Activated effector memory CD4-positive, alpha-beta T cell treated with Interleukin-2 at 50 U/mL for 16 hours (primary cell): ENCODE measurements at places on chromosomes 5 and 9.

GRCh38 chr9:110691002-110691549 is 22.5 kb downstream of the MUSK start:
- DNase-seq = no peak

DNA sequence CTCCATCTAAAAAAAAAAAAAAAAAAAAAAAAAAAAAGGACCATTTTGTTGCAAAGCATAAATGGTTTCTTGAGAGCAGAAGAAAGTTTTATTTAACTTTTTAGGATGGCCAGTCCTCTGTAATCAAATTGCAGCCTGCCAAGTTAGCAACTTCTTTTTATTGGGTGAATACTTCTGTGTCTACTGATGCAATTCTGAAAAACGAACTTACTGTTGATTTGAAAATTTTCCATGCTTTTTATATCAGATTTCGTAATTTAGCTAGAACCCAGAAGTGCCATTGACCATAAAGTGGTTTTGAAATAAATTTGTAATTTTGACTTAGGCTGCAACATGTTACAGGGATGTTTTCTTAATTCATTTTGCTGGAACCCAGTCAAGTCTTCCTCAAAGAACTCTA is 269.1 kb upstream of the ACTBL2 start:
- no peak for DNase-seq

- DNase-seq = no peak
Observed at GRCh38 chr9:114616684-114617520, 5.8 kb downstream of the TMEM268 start.

DNA sequence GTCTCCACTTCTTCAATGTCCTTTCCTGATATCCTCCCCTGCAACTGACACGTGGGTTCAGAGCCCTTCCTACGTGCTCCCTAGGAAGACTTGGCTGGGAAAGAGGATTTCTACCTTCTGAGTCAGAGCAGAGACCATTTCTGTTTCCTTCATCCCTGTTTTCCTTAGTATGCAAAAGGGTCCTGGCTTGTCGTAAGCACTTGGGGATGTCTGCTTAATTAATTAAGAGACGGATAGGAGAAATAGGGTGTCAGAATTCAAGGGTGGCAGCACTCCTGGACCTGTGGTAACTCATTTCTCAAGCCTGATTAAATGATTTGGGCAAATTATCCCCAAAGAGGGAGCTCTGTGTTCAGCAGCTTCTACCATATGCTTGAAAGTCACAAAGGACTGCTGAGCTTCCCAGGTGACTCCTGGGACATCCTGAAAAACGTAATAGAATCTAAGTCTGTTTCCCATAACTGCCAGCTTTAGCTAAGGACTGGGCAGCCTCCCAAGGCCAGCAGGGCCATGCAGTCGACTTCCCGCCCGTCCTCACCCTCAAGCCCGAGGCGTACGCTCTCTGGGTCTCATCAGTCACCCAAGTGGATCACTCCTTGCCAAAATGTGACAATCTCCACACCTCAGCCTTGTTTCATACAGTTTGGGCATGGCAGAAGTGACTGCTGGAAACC is 20.5 kb downstream of the ABCA1 start:
- no peak for DNase-seq

DNA sequence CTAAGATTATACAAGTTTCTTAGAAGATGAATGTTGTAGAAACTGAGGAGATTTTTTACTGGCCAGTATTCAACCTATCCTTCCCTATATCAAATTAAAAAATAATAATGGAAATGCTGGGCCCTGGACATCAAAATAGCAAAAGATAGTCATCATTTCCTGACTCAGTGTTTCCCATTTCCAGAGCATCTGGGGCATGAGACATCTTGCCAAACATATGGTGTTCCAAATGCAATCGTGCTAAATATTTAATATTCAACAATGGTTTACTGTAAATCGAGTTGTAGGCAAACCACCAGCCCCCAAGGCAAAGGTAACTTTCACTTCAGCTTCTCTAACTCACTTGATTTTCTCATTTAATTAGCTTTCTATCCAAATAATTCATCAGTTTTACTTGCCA is 152.9 kb downstream of the FRMD3 start:
- no peak for DNase-seq

DNA sequence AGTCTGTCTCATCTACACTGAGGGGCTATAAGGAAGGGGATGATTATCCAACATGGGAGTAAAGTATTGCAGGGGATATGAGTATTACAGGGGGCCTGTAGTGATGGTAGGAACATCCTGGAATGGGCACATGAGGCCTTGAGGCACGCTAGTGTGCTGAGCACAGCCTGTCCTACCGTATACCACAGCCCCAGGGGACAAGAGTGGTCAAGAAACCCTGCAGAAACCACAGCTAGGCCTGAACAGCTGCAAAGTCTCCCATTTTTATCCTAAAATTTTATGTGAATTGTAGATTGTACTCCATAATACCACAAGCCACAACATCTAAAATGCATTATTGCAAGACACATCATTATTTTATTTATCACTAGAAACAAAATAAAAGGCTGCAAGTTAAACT is 136.3 kb upstream of the ASTN2 start:
- no peak for DNase-seq

GRCh38 chr5:97657239-97657638 is 474.2 kb upstream of the RIOK2 start:
- no peak for DNase-seq

- DNase-seq = no peak
Observed at GRCh38 chr9:129598089-129598596, 22.8 kb downstream of the C9orf50 start.

- no peak for DNase-seq
Observed at GRCh38 chr5:123496892-123497291, 15.1 kb upstream of the CSNK1G3 start.

- DNase-seq = no peak
Observed at GRCh38 chr9:16426716-16427115, 443.8 kb downstream of the BNC2 start.

GRCh38 chr9:127116088-127116726 is 6.2 kb downstream of the ANGPTL2 start:
- no peak for DNase-seq

DNA sequence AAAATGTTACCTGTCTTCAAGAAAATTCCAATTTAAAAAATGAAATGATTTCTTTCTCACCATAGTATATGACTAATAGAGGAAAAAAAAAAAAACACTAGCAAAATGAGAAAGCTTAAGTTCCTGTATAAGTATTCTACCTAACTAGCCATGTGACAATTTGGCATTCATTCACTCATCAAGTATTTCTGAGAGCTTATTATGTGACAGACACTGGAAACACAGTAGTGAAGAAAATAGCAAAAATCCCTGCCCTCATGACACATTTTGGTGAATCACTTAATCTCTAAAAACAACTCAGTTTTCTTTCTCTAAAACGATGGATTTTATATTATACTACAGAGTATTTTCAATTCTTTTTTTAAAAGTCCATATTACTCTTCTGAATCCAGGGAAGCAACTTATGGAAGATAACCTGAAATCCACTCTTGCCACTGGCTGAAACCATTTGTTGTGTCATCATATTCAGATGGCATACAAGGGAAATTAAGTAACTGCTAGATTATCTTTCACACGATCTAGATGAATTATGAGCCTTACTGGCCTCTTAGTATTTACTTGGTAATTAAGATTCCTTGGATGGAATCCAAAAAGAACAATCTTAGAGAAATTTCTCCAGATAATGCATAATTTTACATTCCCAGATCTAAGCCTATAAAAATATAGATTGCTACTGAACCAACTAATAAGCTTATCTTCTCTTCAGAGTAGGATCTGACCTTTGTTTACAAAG is 5.5 kb downstream of the PTBP3 start:
- no peak for DNase-seq

- no peak for DNase-seq
Observed at GRCh38 chr5:94432499-94432898, 185.9 kb downstream of the KIAA0825 start.

DNA sequence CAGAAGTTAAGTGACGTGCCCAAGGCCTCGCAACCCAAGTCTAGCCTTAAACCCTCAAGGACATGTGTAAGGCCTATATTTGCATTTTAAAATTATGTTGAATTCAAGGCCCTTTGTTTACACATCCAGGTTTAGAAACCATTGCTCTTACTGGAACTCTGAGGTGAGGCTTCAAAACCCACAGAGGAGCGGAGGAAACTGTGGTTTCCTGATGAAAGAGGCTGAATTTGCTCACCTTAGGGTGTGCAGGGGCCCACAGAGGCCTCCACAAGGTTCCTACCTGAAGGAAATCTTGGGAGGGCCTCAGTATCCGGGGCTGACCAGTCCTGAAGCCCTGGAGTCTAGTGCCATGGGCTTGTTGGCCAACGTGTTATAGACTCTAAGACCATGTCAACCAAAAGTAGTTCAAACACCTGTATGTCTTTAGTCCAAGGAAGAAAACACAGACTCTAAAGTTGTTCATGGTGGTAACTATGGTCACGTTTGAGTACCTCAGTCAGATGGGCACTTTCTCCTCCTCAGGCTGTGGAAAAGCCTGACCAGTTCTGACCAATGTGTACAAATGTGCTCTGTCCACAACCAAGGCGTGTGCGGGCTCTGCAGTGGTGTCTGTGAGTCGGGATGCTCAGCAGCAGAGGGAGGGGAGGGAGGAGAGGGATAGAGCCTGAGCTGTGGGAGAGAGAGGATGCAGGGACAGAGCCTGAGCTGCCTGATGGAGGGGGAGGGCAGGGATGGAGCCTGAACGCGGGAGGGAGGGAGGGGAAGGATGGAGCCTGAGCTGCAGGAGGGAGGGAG is 124.6 kb upstream of the ERCC6L2 start:
- DNase-seq = no peak

DNA sequence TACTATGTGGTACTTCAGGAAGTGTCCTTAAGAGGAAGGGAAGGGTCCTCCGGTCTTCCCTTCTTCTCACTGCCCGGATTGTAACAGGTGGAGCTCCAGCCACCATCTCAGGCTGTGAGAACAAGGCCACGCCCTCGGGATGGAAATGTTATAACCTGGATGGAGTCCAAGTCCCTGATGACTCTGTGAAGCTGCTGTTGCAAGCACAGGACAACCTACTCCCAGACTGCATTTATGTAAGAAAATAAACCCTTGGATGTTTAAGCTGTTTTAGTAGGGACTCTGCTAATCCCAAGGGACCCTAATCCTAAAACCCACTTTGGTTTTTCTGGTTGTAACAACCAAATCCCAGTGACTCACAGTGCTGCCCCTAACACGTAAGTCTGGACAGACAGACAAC is 221.6 kb downstream of the ACTL7B start:
- DNase-seq = no peak

DNA sequence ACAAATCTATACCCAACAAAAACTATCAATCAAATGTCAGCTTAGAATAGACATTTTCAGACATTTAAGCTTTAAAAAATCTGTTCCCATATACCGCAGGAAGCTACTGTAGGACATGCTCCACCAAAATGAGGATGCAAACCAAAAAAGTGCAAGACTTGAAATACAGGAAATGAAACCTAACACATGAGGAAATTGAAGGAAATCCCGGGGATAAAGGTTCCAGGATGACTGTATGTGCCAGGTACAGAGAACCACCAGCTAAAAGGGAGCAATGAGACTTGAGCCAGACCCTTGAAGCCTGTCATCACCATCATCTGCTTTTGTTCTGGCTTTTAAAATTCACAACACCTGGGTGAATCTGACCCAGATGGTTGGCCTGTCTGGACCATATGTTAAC is 21.4 kb downstream of the DIAPH1 start:
- DNase-seq = no peak

DNA sequence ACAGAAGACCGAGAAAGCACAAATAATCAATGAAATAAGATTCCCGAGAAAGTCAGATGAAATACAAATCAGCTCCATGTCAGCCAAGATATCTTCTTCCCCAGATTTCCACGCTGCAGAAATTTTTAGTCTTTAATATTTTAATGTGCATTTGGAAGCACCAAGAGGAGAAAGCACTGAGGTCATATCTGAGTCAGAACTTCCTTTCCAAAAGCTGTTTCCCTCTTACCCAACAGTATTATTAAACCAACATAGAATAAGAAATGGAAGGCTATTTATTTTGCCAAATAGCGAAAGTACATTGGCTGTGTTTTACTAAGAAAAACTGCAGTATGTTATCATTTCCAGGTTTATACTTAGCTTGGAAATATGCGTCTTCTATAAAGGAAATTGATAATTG is 772.1 kb upstream of the CDH9 start:
- no peak for DNase-seq
